ENCODE measurements at places on chromosomes 4 and X. TPM values are rescaled to one million over a fixed set of nuclear protein-coding genes. Genes with fewer than 3 reads are reported as not detected.

RNF4 gene
- polyA plus RNA-seq: 17.3 TPM

SHROOM2 gene
- 1.1 TPM for polyA plus RNA-seq

NAA11 gene
- not detected for polyA plus RNA-seq

SSX4B gene
- not detected for polyA plus RNA-seq

C4orf36 gene
- not detected for polyA plus RNA-seq

CDX4 gene
- not detected for polyA plus RNA-seq

GLRB gene
- polyA plus RNA-seq: 0.53 TPM

WAS gene
- 3.1 TPM for polyA plus RNA-seq

NPY2R gene
- polyA plus RNA-seq: 0.04 TPM

- no peak for DNase-seq
Observed at GRCh38 chr4:40846532-40846931, 96.8 kb downstream of the NSUN7 start.

- no peak for DNase-seq
Observed at GRCh38 chr4:152063621-152064240, 302.9 kb upstream of the GATB start.

DNA sequence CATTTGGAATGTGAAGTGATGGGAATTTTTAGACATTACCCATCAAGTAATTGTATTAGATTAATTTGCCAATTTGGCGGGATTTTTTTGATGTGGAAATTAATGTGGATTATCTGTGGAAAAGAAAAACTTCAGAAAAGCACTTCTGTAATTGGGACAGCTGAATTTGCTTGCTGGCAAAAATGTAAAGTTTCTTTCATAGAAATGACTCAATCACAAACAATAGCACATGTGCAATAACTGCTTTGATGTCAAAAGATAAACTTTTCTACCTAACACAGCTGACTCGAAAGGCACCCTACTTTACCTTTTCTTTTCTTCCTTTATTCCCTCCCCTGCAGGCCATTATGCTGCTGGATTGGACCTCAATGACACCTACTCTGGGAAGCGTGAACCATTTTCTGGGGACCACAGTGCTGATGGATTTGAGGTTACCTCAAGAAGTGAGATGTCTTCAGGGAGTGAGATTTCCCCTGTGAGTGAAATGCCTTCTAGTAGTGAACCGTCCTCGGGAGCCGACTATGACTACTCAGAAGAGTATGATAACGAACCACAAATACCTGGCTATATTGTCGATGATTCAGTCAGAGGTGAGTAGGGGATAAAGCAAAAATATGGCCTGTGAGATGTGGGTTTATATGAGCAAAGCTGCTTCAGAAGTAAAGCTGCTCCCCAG is 1.4 kb downstream of the AREG start:
- DNase-seq: no peak

DNA sequence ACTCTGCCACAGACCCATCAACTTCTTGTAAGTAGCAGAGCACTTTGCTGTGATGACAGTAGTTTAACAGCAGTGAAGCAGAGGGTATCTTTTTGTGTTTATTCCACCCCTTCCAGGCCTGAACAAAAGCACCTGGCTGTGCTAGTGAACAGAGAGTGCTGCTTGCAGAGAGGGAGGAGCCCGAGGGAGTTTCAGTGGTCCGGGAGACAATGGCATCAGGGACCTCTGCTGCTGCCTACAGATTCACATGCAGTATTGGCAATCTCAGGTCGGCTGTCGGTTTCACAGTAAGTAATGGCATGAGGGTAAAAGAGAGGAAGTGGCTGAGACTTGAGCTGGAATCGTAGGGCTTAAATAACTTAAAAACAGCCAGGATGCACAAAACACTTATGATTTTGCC is 755.8 kb downstream of the RPA4 start:
- DNase-seq: no peak

DNA sequence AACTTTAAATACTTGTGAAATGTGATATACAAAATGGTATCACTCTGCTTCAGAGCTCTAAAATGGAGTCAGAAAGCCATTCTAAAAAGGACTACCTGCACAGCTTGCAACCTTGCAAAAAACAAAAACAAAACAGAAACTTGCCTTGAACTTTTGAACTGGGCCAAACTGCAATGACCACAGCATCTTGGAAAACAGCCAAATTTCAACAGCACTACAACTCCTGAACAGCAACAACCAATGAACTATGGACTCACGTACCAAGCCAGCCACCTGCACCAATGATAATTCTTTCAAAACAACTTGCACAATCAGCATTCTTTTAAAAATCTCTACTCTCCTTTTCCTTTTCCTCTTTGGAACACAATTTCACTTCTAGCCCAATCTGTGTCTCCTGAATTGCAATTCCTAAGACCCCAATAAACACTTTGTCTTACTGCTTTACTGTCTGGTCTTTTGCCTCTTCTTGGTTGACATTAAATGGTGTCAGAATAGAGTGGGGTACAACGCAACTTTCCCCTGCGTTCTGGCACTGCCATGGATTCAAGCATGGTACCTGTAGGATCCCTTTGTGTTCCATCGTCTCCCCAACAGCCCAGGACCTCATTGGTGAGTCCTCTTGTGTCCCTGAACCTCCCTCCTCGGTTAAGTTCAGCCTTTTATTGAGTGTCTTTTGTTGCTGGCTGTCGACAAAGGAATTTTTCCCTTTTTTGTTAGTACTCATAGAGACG is 35.7 kb upstream of the FMR1 start:
- DNase-seq: no peak

- DNase-seq: no peak
Observed at GRCh38 chr4:122798101-122798500, 28.5 kb upstream of the FGF2 start.

DNA sequence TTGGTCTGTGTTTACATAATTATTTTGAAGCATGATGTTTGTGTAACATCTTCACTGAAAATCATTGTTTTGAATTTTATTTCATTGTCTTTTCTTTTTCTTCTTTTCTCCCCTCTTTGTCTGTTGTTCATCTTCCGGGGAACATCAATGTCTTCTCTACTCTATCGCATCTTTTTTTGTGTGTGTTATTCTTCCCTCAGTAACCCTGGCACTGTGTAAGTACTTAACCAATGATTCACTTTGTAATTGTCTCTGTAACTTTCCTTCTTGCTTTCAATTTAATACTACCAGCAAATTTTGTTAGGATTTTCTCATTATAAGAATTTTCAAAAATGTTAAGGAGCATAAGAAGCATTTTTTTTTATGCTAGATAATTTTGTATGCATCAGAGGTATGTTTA is 130.8 kb downstream of the PDLIM5 start:
- no peak for DNase-seq

GRCh38 chr4:158805635-158806471 is 37.0 kb downstream of the FNIP2 start:
- DNase-seq: no peak

GRCh38 chr4:16779028-16779675 is 119.3 kb downstream of the LDB2 start:
- DNase-seq: no peak

- DNase-seq: no peak
Observed at GRCh38 chr4:123749383-123749782, 352.8 kb downstream of the SPRY1 start.

DNA sequence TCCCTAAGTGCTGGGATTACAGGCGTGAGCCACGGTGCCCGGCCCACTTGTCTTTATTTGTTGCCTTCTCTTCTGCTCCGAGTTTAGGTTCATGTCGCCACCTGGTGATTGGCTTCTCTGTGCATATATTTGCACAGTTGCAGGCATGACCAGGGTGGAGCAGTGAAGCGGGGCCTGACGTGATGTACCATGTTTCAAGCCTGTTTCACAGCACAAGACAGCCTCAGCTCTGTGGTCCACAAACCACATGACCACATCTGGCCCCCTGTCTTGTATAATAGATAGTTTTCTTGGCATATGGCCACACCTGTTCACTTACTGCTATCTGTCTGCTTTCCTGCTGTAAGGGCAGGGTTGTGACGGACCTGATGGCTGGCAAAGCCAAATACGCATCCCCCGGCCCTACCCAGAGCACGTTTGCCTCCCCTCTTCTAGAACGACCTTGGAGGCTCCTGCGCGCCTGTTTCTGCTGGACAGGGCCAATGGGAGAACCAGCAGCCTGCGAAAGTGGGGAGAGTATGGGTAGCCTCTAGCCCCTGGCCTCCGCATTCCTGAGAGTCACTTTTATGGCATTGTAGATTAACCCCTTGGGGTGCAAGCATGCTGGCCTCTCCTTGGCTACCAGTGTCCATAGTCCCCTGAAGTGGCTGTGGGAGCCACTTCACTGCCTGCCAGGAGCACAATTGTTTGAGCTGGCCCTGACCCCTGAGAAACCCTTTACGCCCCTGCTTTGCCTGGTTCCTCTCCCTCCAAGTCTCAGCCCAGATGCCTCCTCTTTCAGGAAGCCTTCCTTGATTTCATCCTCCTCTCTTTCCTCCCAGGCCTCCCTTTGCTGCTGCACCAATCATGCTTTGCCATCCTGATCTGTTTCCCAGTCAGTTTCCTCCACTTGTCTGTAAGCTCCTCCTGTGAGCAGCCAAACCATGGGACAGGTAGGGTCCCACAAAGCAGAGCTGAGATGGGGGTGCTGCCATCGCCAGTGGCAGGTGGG is 6.0 kb upstream of the SH3TC1 start:
- no peak for DNase-seq

- no peak for DNase-seq
Observed at GRCh38 chr4:162401021-162401420, 237.2 kb upstream of the FSTL5 start.
